Endothelial cell (in vitro differentiated cells): ENCODE measurements at places on chromosomes 11 and 22. TPM values are rescaled to one million over a fixed set of nuclear protein-coding genes. Genes with fewer than 3 reads are reported as not detected.
A peak's percentile ranks its signal among the peaks of the same experiment; 100 is the strongest.

NLRP14 gene
- total RNA-seq = 0.13 TPM

ASCC2 gene
- total RNA-seq = 85.5 TPM

OR1S2 gene
- not detected for total RNA-seq

DKK3 gene
- total RNA-seq = 8.4 TPM

CCDC73 gene
- total RNA-seq = not detected

ENDOD1 gene
- 4.5 TPM for total RNA-seq

OTOG gene
- 0.13 TPM for total RNA-seq

CASP5 gene
- total RNA-seq = not detected

MOGAT2 gene
- not detected for total RNA-seq

PANX2 gene
- 0.87 TPM for total RNA-seq

DNA sequence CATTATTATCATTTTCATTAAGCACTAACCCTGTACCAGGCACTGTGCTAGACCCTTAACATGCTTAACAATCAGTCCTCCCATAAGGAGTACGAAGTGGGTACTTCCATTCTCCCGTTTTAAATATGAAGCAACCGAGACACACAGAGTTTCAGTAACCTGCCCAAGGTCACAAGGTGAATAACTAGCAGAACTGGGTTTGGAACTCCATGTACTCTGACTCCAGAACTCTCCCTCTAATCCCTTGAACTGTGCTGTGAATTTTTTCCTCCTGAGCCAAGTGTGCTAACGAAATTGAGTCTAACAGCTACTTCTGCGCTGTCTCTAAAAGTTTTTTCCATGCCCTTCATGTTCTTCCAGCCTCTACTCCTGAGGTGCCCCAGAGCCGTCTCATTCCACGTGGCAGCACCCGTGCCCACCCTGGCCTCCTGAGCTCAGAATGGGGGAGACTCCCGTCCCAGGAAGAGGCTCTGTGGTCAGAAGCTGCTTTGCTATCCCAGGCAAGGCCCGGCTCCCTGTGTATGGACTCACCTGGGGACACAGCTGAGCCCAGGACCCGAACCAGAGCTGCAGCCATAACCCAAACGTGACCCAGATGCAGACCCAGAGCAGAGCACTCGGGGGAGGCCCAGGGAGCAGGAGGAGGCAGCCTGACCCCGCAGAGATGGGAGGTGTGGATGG lies 8.6 kb upstream of the TRIM29 start:
- no peak for DNase-seq

- no peak for DNase-seq
Measured at GRCh38 chr22:50469377-50470305, 5.2 kb downstream of the SBF1 start.

- no peak for DNase-seq
Measured at GRCh38 chr11:84594602-84595001, 1032.5 kb downstream of the DLG2 start.

GRCh38 chr11:59394186-59394585 lies 32.0 kb downstream of the OR5A2 start:
- no peak for DNase-seq

DNA sequence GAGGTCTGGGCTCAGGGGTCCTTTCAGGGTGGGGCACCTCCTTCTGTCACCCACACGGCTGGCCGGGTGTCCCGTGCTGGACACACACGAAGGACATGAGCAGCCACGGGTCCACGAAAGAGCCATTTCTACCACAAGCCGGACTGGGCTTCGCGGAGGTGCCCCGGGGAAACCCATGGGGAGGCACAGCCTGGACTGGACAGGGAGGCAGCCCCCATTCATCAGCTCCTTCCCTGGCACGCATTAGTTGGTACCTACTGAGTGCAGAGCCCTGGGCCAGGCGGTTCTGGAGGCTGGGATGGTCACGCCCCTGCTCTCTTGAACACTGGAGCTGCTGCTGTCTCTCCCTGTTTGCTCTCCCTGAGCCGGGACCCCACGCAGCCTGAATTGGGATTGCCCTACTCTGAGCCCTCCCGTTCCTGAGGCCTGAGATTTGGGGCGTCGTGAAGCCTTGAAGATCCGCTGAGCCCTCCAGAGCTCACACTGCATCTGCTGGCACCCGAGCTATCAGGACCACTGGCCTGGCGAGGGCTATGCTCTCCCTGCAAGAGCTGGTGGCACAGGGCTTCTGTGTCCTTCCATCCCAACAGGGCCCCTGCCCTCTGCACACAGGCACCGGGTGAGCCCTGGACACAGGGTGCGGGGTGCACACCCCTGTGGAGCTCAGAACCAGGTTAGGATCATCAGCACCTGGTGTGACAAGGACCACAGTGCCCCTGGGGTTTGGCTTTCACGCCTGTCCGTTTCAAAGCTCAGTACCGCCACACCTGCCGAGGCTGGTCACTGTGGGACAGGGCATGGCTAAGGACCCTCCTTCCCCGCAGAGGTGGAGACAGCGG lies 84.6 kb downstream of the MYEOV start:
- DNase-seq = no peak

DNA sequence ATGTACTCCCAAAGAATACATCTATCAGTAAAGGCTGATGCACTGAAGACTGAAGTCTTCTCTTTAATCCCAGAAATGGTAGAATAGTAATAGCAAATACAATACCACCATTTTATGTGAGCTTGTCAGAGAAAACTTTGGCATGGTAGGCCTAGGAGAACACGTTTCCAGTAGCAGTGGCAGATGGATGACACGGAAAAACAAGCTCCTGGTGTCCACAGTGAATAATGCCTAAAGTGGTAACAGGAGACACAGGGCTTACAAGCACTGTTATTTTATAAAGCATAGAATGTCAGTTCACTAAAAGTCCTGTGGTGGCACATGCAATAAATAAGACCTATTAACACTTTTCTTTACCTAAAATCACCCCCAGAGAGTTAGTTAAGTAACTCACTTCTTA lies 277.6 kb downstream of the TTC28 start:
- no peak for DNase-seq

DNA sequence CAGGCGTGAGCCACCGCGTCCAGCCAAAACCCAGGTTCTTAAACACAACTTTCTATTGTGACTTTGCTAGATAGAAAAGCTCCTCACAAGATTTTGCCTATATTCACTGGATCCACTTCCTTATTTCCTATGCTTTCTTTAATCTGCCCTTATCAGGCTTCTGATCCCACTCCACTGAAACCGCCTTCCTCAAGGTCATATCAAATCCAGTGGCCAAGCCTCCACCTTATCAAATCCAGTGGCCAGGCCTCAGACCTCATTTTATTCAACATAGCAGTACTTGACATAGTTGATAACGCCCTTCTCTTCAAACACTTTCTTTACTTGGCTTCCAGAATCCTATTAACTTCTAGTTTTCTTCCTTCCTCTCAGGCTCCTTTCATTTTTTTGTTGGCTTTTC lies 29.5 kb downstream of the DIXDC1 start:
- no peak for DNase-seq

- no peak for DNase-seq
Measured at GRCh38 chr22:33844273-33844672, 76.0 kb downstream of the LARGE1 start.

GRCh38 chr22:49548356-49549202 lies 279.1 kb downstream of the BRD1 start:
- DNase-seq = no peak

DNA sequence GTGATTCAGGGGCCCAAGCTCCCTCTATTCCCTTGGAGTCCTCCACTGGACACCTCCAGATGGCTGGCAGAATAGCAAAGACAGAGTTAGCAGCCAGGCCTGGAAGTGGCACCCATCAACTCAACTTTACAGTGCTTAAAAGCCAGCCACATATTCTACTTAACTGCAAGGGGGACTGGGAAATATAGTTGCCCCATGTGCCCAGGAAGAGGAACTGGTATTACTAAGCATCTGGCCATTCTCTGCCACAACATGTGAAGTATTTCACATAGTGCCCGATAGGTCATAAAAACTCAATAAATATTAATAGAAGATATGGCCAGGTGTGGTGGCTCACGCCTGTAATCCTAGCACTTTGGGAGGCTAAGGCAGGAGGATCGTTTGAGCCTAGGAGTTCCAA lies 5.5 kb upstream of the IL10RA start:
- DNase-seq = no peak

DNA sequence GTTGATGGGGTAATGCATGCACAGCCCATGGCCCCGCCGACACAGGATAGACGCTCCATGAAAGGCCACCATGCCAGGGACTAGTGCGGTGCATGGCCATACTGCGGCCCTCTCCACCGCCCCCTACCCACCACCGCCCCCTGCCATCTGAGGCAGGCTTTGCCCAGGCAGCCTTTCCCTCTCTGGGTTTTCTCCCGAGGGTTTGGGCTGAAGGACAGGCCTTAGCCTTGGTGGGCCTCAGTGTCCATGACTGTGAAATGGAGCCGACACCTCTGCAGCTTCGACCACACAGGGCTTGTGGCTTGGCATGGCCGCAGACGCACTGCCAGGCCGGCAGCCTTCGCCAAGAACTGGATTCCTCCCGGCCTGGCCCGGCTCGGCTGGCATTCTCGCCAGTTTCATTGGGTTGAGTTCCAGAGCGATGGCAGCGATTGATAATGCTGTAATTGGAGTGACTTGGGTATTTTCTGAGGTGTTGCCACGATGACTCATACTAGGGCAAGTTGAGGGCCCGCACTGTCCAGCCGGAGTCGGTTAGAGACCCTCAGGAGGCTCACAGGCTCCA lies 111.3 kb downstream of the WNT7B start:
- DNase-seq = peak; percentile 5

- DNase-seq = no peak
Measured at GRCh38 chr11:67534070-67534679, 10.9 kb upstream of the CABP2 start.

- no peak for DNase-seq
Measured at GRCh38 chr11:132535830-132536229, 996.5 kb downstream of the OPCML start.

DNA sequence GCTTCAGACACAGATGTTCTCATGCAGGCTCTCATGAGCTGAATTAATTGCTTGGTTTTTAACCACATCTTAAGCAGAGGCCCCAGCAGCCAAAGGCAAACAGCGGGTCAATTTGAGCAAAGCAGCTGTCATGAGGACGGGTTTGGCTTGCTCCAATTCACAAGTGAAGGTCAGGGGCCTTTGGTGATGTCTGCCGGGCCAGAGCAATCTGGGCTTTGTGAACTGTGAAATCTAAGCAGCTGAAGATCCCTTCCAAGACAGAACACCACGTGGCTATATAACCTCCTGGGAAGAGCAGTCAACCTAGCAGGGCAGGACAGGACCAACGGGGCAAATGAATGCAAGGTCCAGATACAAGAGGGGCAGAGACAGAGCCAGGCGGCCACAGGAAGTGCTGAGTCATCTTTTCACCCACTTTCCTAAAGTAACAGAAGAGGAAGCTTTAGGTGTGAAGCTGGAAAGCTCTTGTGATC lies 187.3 kb upstream of the B3GAT1 start:
- DNase-seq = no peak

GRCh38 chr11:83306200-83307080 lies 20.3 kb upstream of the CCDC90B start:
- DNase-seq = no peak

DNA sequence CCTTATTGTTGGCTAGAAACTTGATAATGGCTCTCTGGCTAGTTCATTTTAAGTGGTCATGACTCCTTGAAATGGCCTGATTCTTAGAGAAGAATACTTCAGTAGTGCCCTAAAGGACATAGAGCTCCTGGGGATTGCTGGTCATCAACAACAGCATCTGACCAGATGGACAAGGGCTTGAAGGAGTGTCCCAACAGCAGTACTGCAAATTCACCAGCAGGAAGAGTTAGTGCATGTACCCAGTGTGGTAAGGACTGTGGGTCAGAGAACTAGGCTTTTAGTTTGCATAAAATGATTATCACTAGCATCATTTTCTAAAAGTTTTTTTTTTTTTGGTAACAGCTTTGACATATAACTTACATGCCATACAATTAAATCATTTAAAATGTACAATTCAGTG lies 39.5 kb upstream of the CUL5 start:
- DNase-seq = no peak

DNA sequence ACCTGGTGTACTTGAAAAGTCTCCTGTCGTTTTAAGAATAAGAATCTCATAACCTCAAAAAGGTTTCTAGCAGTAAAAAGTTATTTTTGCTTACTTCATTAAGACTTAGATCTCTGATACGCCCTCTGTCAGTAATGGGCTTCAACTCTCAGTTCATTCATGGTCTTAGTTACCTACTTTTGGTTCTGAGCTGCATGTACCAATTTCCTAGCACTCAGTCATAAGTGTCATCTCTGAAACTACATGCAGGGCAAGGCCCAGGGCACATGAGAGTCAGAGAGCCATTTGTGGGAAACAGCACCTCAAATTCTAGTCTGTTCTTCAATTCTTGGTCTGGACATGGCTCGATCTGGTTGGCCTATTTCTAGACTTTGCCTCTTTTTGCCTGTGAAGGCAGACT lies 838.4 kb downstream of the FAM181B start:
- DNase-seq = no peak

- no peak for DNase-seq
Measured at GRCh38 chr11:7646866-7647265, 26.4 kb downstream of the CYB5R2 start.

GRCh38 chr11:77630157-77630710 lies 7.4 kb downstream of the CLNS1A start:
- DNase-seq = no peak

DNA sequence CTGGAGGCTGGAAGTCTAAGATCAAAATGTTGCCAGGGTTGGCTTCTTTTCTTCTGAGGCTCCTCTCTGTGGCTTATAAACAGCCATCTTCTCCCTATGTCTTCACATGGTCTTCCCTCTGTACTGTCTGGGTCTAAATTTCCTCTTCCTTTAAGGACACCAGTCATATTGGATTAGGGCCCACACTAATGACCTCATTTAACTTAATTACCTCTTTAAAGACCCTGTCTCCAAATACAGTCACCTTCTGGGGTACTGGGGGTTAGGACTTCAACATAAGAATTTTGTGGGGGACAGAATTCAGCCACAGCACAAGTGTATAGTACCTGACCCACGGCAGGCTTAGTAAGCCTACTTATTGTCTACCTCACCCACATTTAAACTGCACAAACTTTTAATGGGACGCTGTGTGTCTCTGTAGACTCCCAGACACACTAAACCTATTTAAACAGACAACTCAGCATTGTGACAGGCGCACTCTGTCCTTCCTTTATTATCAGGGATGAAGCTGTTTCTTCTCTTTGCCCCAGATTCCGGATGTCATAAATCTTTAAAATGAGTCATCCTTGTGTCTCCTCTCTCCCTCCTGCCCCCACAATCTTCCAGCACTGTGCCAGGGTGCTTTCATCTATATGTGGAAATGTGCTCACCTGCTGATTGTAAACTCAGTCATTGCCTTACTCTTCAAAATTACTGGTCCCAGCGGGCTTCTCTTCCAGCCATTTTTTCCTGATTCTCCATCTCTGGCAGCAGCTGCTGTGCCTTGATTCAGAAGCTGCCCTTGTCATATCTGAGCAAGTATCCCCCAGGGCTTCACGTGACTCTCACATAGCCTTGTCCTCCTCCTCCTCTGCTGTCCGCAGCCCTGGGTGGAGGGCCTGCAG lies 5.4 kb upstream of the MAPK8IP1 start:
- DNase-seq = no peak
